B cell (primary cell): ENCODE measurements at places on chromosomes 12 and 14. TPM values are rescaled to one million over a fixed set of nuclear protein-coding genes. Genes with fewer than 3 reads are reported as not detected.
A peak's percentile ranks its signal among the peaks of the same experiment; 100 is the strongest.

The OAS1 gene
- total RNA-seq, result 45.7 and 48.3 TPM in 2 replicates

GRCh38 chr14:63523735-63524426, 19.3 kb downstream of the PPP2R5E start:
- H3K4me1 ChIP-seq, result peaks cover 5% of the 10 kb centered on the region
- peak overlapping the region; percentile 59 for H3K27ac ChIP-seq
- DNase-seq, result no peak
- no peak overlapping the region for H3K4me3 ChIP-seq
- H3K27me3 ChIP-seq, result no peaks in the 10 kb centered on the region

DNA sequence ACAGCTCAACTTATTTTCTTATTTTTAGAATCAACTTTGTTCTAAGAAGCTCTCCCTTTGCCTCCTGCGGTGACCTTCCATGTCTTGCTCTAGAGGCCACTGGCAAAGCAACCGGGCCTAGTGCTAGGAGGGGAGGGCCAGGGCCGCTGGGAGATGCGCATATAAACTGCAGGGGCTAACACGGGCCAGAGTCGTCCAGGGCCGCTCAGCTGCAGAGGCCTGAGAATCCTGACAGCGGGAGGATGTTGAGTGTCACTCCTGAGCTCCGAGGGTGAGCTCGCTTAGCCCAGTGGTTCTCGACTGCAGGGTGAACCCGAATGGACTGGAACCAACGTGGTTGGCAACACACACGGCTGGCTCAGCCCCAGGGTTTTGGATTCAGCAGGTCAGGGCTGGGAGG, 6.5 kb upstream of the PIWIL1 start:
- no peaks in the 10 kb centered on the region for H3K4me1 ChIP-seq
- H3K36me3 ChIP-seq, result no peaks in the 10 kb centered on the region
- no peak overlapping the region for H3K27ac ChIP-seq
- no peak for DNase-seq
- no peaks in the 10 kb centered on the region for H3K27me3 ChIP-seq
- no peak overlapping the region for H3K4me3 ChIP-seq

DNA sequence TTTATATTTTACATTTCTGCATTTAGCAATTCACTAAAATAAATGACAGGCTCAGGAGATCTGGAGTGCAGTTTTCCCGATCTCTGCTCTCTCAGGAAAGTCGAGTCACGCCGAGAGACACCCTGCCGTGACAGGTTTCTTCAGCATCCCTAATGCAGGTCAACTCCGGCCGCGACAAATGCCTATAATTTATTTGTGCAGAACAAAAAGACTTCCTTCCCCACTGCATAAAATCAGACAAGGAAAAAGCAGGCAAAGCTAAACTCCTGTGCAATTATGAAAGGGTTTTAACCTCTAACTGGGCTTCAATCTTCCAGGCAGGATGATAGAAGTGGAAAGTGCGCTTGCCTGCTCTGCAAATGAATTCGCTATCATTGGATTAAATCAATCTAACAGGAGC, 28.1 kb downstream of the SPRING1 start:
- no peak overlapping the region for H3K27ac ChIP-seq
- no peaks in the 10 kb centered on the region for H3K27me3 ChIP-seq
- no peak for DNase-seq
- peaks cover 2% of the 10 kb centered on the region for H3K36me3 ChIP-seq
- no peak overlapping the region for H3K4me3 ChIP-seq

The NR1H4 gene
- not detected in 2 replicates for total RNA-seq

The GLI1 gene
- total RNA-seq, result 3.9 and 4.1 TPM in 2 replicates

The SERPINA1 gene
- total RNA-seq, result 0.69 TPM in 1 of 2 replicates, not detected in the other

The PLEKHH1 gene
- total RNA-seq, result 0.15 and 0.17 TPM in 2 replicates
